ENCODE measurements at places on chromosomes 6 and 20.

- no peak for DNase-seq
Measured at GRCh38 chr6:167789358-167789757, 37.4 kb upstream of the AFDN start.

DNA sequence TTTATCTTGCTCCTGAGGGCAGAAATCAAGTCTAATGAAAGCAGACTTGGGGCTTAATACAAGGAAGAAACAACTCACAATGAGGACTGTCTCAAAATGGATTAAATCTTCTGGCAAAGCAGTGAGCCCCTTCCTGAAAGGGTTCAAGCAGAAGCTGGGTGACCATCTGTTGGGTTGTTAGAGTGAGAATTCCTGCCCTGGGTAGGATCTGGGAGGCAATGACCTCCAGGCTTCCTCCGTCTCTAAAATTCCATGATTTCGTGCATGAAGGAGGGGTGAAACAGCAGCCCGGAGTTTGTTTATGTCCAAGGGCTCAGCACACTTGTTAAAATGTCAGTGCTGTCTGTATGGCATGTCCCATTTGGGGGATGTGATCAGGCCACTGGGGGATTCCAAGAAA, 64.0 kb upstream of the KCNK16 start:
- DNase-seq, result no peak

- DNase-seq, result no peak
Measured at GRCh38 chr6:140970485-140970884, 1162.2 kb upstream of the GJE1 start.

- no peak for DNase-seq
Measured at GRCh38 chr6:33147807-33148666, 44.2 kb downstream of the COL11A2 start.

DNA sequence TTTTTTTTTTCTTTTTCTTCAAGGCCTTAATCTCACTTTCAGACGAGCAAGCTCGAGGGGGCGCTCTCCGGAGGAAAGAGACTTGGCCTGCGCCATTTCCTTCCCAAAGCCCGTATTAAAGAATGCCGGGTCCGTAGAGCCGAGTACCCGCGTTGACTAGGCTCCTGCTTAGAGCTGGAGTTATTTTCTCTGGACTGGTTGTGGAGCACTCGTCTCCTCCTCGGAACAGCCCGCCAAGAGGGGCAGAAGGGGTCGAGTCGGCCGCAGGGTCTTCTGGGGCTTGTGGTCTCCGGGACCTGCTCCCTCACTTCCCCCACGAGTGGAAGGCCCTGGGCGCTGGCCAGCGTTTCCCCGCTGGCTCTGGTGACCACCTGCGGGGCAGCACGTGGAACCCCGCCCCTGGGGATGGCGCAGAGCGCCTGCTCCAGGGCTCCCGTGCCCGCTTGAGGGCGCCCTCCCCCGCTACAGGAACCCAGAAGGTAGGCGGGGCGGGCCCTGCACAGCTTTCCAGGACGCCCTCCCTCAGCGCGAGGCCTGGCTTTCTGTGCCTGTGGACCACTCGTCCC, 2.7 kb upstream of the MEI4 start:
- peak; percentile 15 for DNase-seq

- peak; percentile 46 for DNase-seq
Measured at GRCh38 chr20:49595811-49596561, 28.0 kb upstream of the PTGIS start.

DNA sequence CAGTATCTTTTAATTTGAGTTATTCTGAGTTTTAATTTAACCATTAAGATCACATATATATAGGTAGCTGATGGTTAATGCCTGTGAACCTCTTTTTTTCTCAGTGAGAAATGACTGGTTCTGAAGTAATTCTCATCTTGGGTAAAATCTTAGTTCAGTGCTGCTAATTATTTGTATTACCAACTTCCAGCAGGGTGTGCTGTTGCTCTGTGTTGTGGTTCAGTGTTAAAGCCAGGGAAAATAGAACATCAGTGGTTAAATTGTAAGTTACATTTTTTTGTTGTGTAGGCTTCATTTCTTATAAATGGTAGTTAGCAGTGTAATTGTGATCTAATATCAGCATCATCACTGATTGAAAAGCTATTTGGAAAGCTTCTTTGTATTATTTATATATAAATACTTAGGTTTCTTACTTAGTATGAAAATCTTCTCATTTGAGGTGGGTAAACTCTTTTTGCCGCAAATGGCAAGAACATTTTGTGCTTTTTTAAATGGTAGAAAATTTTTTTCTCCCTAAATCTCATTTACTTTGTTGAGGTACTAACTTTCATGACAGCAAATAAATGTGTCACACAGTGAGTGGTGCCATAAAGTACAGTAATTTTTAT, 43.7 kb downstream of the CDC5L start:
- DNase-seq, result peak; percentile 29

DNA sequence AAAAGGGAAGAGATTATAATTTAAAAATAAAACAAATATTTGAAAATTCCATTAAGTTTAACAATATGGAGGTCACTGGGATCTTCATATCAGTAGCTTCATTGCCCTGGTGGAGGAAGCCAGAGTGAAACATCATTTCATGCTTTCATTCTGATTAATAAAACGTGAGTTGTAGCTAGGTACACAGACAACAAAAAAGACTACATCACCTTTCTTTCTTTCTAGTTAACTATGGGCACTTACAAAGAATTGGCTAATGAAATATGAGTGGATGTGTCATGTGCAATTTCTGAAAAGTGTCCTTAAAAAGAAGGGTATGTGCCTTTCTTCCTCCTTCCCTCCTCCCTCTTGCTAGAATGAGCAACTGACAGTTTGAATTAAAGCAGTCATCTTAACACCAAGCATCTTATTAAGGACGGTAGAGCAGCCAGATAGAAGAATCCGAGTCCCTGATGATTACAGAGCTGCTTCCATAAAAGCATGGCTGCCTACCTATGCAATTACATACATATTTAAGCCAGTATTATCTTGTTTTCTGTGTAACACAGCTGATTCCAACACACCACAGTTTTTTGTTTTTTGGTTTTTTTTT, 3.4 kb downstream of the SERAC1 start:
- no peak for DNase-seq

DNA sequence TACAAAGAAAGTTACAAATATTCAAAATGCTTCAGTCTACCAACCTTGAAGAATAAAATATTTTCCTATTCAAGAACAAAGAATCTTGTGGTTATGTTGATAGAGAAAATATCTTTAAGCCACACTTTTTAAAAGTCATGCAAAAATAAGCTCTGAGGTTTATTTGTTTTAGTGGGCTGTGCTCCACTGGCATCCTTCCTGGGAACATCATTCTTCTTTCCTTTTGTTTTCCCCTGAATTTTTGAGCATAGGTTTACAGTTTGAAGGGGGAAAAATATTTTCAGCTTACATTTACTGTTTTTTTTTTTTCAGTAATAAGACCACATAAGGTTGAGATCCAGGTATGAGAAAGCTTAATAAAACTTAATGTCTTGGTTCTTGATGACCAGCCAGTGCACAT, 72.0 kb upstream of the BACH2 start:
- DNase-seq, result no peak

DNA sequence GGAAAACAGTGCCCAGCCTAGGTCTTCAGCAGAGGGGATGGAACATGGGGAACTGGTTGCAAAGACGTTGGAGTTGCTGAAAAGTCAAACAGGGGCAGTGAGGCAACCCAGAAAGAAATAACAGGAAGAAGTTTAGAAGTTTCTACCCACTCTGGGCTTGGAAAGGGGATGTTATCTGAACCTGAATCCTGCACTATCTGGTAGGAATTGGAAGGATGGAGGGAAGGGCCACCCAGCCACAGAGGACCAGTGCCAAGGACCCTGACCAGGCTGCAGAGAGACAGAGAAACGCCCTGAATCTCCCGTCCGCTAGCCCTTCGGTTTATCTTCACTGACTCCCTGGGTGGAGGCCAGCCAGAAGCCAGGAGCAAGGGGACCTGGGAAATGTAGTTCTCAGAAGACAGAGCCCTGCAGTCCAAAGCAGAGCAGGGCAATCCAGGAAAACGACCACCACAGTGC, 217.3 kb upstream of the RREB1 start:
- no peak for DNase-seq

DNA sequence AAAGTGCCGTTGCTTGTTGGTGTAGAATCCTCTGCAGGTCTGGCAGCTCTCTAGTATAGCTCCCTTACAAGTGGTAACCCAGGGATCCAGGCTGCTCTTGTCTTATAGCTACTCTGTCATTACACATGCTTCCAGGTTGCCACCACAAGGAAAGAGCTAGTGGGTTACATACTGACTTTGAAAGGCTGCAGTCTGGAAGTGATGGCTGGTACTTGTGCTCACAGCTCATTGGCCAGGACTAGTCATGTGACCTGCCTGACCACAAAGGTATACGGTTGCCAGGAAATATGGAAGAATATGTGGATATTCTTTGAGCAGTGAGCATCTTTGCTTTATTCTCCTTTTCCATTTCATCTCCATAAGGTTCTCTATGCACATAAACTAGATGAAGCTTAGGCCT, 46.0 kb downstream of the RREB1 start:
- DNase-seq, result no peak

- no peak for DNase-seq
Measured at GRCh38 chr6:38354905-38355304, 284.8 kb downstream of the BTBD9 start.

DNA sequence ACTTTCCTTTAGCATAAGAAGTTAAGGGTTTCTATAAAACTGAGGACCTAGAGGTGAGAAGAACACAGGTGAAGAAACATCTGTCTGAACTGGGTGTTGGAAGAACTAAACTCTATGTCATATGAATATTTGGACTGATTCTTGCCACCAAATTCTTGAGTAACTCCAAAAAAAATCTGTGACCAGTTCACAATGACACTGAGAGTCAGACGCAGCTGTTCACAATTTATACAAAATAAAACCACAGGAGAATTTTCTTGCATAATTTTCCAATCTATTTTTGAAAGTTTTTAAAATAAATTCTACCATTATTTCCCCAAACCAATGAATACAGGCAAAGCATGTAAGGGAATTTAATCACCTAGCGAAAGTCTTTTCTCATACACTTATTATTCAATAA, 148.1 kb upstream of the TCF21 start:
- DNase-seq, result no peak

DNA sequence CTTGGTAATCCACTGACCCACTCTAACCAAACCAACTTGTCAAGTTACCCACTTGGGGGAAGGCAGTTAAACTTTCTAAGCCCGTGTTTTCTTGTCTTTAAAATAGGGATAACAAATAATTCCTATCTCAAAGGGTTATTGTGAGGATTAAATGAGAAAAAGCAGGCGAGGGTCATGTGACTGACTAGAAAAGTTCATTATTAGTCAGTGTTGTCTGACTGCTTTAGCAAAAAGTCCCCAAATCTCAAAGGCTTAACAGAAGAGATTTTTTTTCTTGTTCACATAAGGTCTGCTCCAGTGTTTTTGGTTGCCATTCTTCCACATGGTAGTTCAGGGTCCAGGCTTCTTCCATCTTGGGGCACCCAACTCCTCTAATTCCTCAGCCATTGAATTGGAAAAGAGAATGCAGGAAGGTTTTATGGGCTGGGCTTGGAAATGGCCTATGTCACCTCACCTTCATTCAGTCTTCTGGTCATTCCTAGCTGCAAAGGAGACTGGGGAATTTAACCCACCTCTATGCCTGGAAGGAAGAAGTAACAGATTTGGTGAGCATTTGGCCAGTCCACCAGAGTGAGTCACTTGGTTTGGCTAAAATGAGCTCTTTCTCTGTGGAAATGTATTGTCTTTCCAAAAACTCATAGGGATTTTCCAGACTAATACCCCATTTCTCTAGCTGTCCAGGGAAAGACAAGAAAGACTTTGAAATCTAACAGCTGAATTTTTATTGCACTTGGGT, 77.0 kb downstream of the CAP2 start:
- no peak for DNase-seq

DNA sequence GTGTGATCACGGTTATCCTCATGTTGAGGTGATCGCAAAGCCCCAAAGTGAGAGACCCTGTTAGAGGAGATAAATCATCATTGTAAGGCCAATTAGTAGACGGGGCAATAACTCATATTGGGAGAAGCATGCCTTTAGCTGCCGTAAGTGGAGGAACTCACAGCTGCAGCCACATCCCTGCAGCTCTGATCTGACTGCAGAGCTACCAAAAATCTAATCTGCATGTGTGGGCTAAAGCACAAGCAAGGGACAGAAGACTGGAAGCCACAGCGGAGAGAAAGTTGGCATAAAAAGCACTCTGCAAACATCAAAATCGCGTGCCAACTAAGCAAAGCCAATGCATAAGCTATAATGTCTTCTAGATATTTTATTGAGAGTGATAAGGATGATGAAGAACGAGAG, 79.8 kb downstream of the TBC1D7 start:
- DNase-seq, result no peak

GRCh38 chr6:76633259-76633658, 560.8 kb upstream of the IMPG1 start:
- DNase-seq, result no peak

DNA sequence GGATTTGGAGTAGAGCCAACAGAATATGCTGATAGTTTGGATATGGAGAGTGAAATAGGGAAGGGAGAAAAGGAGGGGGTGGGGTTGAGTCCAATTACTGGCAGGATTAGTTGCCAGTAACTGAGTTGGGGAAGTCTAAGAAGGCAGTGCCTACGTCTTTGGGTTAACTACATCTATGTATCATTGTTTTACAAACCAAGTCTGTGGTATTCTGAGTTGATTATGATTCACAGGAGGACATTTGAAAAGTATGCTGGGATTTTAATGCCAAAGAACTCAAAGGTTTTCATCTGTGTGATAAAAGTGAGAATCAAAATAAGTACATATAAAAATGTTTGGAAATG, 14.7 kb downstream of the DSE start:
- DNase-seq, result no peak

DNA sequence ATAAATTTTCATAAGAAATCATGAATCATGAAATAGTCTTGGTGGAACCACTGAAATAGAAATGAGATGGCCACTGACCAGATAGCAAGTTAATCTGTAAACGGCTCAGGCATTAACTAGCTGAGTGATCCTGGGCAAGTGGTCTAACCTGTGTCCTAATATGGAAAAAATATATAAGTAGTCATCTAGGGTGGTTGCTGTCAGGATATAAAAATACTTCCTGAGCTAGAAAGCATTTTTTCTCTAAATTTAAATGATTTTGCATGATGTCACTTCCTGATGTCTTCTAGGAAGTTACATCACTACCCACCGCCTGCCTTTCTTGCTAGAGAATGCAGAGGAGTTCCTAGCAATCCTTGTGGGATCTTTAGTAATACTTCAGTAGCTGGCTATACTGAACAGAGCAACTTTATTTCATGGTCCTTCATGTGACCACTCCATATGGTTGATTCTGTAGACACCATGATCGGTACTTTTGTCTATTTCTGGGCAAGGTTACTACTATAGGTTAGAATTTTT, 228.1 kb upstream of the CEP162 start:
- no peak for DNase-seq

- DNase-seq, result no peak
Measured at GRCh38 chr6:30481211-30481964, 7.9 kb upstream of the HLA-E start.

GRCh38 chr6:106746652-106747051, 117.3 kb downstream of the QRSL1 start:
- no peak for DNase-seq

GRCh38 chr6:140011537-140011936, 637.1 kb upstream of the CITED2 start:
- no peak for DNase-seq

GRCh38 chr6:37010402-37010892, 5.0 kb downstream of the FGD2 start:
- no peak for DNase-seq
